Stimulated activated CD8-positive, alpha-beta memory T cell treated with anti-CD3 and anti-CD28 coated beads, Interleukin-15, amount 100 ng/mL, for 24 hours (primary cell): ENCODE measurements at places on chromosomes 7 and 10.

DNA sequence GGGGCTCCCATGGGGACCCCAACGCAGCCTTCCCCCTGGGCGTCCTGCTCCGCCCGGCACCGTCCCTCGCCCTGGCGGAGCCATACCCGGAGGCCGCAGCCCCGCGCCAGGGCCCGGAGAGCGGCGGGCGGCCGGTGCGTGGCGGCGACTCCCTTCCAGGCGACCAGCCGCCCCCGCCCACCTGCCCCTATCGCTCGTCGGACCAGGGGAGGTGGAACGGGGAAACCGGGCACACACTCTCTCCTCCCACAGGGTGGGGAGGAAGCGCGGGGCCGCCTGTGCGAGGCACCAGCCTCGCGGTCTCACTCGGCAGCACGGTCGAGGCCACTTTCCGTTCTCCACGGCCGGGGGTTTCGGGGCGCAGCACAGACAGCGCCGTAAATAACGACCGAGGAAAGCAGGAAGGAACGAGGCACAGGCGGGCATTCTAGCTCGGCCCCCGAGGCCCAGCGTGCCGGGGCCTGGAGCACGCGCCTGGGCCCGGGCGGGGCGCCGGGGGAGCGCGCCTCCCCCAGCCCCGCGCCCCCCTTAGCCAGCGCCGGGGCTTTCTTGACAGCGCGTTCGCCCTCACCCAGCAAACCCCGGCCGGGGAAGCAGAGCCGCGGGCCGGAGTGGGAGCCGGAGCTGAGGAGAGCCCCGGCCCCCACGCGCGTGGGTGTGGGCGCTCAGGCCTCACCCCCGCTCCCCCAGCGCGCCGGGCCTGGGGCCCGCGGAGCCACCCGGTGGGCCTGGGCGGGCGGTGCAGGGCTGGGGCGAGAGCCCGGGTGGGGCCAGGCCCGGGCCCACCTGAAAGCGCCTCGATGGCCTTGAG is 936 bp downstream of the IGF2BP3 start:
- DNase-seq = no peak

GRCh38 chr7:31735991-31736982 is 49.3 kb downstream of the PPP1R17 start:
- DNase-seq = no peak

DNA sequence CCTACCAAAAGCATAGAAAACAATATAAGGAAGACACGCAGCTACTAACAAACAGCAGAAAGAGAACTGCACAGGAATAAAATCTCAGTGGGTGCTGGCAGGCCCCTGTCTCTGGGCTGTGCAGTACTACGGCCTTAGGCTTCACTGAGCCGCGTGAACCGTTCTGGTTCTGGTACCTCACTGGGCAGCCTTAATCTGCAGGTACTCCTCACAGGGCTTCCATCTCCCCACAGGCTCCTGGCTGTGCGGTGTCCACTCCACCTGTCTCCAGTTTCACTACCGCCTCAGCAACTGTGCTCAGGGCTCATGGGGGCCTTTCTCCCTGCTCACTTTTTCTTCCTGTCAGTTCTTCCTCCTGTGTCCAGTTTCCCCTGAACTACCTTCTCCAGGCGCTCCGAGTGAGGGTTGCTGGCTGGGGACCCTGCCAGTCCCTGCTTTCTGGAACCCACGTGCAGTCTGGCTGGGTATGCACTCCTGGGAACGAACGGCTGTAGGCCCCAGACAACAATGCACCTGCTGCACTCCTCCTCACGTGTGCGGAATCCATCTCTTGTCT is 75.7 kb downstream of the VIPR2 start:
- DNase-seq = no peak

DNA sequence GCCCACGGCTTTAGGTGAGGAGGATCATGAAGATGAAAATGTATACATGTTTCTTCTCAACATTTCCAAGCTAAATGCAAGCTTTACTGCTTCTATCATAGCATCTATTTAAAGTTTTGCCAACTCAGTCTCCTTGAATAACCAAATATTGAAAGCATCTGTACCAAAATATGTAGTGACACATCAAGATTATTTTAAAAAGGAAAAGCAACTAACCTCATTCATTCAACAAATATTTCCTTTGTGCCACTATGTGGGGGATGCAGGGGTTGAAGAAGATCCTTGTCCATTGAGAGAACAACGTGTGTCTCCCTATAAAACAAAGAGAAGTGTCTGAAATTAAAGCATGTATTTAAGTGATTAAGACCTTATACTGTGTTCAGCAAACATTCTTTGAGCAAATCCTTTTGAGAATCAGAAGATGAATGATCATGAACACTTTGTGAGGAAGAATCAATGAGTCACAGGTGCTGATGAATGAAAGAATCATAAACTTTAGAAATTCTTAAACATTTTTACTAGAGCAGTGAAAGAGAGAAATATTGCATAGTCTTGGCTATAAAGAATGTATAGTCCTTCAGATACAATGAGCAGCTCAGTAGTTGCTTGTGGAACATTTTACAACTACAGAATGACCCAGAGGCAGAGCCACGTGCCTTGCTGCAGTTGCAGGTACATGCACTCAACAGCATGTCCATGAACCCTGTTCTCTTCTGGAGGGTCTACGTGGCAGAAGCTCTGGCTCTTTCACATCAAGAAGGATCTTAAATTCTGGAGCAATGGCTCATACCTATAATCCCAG is 13.9 kb downstream of the TAS2R60 start:
- DNase-seq = no peak

DNA sequence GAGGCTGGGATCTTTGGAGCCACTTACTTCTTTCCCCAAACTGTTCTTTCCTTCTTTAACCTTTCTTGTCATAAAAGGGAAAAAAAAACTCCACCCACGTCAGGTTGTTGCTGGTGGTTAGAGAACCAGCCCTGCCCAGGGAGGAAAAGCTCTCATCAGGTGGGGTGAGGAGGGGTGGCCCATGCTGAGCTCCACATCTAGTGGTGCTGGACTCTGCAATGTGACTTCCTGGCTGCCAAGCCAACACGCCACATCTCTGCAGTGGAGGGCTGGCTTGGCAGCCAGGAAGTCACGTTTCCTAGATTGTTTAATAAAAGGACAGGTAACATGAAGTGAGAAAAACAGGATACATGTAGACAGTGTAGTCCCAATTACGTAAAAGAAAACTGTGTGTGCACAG is 37.4 kb downstream of the WIPF3 start:
- no peak for DNase-seq
